ENCODE measurements at places on chromosomes 1 and 21.
A peak's percentile ranks its signal among the peaks of the same experiment; 100 is the strongest.

DNA sequence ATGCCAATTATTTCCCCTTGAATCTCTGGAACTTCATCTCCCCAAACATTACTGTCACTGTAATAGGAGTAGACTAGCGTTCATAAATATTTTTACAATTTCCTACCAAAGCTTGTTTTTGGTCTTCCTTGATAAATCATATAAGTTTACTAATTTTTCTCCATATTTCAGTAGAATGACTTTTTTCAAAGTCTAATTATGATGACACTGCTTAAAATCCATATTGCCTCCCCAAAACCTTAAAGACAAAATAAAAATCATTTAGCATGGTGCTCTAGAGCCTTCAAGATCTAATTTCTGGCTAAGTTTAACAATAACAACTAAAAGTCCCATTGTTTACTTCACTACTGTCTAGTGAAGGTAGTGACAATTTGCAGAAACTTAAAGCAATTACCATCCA, 474.2 kb upstream of the CHRM3 start:
- no peak for DNase-seq

- DNase-seq, result no peak
Observed at GRCh38 chr1:63124666-63125191, 197.6 kb upstream of the FOXD3 start.

DNA sequence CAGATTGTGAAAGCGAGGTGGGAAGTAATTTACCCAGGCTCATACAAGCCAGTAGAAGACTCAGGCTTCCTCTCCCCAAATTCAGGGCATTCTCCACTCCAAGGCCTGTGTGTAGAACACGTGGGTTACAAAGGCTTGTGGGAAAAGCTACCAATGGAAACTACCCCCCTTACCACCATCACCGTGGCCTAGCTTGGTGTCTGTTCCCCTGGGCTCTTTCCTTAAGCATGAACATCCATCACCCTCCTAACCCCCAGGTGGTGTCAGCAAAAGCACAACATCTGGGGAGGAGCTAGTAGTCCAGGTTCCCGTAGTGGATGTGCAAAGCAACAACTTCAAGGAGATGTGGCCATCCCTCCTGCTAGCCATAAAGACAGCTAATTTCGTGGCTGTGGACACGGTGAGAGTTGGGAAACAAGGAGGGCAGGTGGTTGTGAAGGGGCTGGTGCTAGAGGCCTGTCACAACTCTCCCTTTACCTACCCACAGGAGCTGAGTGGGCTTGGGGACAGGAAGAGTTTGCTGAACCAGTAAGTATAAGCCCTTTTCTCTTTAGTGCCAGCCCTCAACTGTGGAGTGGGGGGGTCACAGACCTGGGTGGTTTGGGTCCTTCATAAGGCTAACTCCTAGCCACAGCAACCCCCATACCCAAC, 701 bp upstream of the MUTYH start:
- no peak for DNase-seq

DNA sequence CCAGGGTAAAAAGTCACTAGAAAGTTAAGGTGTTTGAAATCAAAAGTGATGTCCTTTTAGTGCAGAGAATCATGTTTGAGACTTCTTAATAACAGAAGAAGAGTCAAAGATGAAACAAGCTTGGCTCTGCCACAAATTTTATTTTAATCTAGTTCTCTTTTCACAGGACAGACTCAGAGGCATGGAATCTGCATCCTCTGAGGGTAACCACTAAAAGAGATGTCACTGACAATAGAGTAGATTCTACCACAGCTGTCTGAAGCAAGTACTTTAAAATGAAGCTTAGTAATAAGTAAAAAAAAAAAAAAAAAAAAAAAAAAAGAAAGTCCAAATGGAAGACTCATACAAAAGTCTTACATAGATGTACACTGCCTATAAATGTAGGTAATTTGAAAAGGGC, 519.7 kb upstream of the PRMT6 start:
- DNase-seq, result no peak

GRCh38 chr1:65469126-65469888, 48.8 kb downstream of the LEPR start:
- no peak for DNase-seq

DNA sequence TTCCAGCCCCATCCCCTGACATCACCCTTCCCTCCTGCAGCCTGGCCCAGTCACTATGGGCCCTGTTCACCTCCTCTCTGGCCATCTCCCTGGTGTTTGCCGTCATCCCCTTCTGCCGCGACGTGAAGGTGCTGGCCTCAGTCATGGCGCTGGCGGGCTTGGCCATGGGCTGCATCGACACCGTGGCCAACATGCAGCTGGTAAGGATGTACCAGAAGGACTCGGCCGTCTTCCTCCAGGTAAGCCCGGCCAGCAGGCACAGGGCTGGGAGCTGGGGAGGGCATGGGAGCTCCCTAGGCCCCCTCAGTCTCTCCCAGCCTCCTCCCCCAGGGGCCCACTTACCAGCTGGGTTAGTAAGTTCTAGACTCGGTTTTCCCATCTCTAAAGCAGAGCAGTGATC, 52.1 kb downstream of the ELK4 start:
- no peak for DNase-seq

GRCh38 chr1:107213225-107213624, 72.4 kb downstream of the NTNG1 start:
- no peak for DNase-seq

DNA sequence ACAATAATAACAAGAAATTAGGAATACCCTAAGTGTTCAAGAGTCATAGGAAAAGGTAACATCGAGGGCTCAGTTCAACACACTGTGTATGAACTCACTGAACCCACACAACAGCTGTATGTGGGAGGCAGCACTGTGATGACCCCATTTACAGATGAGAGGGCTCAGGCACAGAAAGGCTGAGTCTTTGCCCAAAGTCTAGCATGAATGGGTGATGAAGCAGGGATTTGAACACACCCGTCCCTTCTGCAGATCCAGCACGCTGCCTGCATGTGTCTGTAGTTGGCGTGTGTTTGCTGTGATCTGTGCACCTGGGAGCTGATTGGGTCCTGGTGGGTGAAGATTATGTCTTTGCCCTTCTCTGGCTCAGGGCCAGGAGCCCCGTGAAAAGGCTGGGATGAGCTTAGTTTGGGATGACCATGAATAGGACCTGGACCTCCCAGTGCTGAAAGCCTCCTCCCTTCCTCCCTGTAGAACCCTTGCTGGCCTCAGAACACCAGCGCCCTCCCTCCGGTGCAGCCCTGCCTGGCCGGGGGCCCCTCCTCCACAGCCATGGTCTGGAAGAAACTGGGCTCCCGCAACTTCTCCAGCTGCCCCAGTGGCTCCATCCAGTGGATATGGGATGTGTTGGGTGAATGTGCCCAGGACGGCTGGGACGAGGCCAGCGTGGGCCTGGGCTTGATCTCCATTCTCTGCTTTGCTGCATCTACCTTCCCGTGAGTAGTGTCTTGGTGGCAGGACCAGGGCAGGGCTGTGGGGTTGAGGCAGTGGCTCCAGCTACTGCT, 5.2 kb downstream of the SLC66A1 start:
- DNase-seq, result no peak

DNA sequence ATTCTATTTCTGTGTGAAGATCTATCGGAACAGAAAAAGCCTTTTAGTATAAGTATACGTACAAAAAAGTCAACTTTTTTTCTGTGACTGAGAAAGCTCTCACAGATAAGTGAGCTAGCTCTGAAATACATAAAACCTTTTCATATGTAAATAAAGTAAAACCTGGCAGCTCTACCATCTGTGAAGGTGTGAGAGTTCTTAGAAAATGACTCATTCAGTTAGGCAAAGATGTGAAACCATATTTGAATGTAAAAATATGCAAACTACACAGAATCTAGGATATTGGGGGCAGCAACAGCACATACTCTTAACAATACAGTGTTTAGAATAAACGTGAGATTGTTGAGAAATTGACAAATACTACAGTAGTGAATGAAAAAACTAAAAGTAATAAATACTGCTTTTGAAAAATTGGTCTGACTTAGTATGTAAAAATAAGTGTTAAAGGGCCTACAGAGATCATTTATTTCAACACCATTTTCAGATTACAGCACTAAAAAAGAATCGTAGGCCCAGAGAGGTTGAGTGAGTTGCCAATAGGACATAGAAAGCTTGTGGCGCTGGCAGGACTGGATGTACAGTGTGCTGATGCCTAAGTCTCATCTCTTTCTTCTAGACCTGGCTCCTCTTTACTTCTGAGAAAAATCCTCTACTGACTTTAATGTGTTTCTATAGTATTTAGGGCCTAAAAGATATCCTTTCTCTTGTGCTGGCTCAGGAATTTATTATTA, 19.8 kb downstream of the ATP6V1G3 start:
- no peak for DNase-seq

DNA sequence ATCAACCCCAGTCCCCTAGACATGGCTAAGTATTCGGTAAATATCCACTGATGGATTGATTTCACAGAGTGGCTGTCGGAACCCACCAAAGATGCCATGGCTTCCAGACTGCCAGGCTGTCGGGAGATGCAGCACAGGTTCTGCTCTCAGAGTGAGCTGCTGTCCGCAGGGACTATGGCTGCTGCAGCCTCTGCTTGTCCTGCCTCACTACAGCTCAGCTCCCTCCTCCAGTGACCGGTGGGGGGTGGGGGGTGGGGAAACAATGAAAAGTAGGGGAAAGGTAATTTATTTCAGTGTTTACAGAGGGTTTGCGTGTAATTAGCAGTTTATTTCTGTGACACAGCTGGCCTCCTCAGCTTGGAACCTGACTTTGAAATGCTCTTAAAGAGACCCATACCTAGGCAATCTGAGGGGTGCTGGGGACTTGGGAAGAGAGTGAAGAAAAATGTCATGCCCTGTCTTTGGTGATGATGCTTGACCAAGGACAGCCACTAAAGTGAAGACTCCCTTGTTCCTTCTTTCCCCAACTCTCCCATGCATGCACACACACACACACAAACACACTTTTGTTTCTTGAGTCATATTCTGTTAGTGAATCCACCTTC, 109.0 kb downstream of the CACNA1E start:
- no peak for DNase-seq

DNA sequence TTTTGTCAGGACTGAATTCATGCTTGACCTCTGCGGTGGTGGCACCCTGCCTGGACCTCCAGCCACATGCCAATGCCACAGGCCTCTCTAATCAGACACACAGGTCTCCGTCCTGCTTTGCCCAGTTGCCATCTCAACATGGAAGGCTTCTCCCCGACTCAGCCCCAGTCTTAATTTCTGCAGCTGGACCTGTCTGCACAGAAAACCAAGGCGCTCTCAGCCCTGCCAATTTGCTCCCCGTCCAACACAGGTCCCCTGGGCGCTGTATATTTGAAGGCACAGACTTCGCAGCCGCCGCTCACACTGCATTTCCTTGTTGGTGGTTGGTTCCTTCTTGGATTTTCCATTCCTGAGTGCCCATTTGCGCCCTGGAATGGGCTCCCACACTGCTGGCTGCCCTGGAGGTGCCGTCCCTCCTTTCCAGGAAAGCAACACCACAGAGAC, 28.0 kb upstream of the PLEKHG5 start:
- DNase-seq, result no peak

GRCh38 chr1:198648592-198648991, 9.8 kb downstream of the PTPRC start:
- no peak for DNase-seq

DNA sequence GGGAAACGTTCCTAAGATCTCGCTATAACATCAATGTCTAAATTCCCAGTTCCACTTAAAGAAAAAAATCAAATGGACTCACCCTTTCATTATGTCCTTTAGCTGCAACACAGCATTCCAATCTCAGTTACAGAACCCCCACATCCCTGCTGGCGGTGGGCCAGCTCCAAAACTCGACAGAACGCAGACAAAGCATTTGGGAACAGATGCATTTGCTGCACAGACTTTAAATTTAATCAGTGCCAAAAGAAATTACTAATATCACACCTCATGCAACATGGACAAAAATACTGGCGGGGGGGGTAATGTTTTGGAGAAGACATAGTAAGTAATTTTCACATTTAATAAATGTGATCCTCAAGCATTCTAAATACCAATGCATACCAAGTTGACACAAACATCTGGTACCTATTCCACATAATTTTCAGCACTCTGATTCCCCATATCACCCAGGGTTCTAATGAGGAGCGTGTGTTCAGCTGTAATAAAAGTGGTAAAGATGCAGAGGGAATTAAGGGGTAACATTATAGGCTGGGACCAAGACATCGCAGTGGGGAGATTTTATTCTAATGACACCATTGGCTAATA, 79.7 kb downstream of the TGFBR3 start:
- DNase-seq, result no peak

GRCh38 chr1:67484492-67484891, 54.3 kb upstream of the SERBP1 start:
- DNase-seq, result no peak

- DNase-seq, result no peak
Observed at GRCh38 chr1:31643976-31644559, 608 bp downstream of the PEF1 start.

- DNase-seq, result peak; percentile 16
Observed at GRCh38 chr1:196372896-196373536, 235.2 kb downstream of the KCNT2 start.

- DNase-seq, result no peak
Observed at GRCh38 chr1:238254935-238255334, 364.2 kb upstream of the ZP4 start.

DNA sequence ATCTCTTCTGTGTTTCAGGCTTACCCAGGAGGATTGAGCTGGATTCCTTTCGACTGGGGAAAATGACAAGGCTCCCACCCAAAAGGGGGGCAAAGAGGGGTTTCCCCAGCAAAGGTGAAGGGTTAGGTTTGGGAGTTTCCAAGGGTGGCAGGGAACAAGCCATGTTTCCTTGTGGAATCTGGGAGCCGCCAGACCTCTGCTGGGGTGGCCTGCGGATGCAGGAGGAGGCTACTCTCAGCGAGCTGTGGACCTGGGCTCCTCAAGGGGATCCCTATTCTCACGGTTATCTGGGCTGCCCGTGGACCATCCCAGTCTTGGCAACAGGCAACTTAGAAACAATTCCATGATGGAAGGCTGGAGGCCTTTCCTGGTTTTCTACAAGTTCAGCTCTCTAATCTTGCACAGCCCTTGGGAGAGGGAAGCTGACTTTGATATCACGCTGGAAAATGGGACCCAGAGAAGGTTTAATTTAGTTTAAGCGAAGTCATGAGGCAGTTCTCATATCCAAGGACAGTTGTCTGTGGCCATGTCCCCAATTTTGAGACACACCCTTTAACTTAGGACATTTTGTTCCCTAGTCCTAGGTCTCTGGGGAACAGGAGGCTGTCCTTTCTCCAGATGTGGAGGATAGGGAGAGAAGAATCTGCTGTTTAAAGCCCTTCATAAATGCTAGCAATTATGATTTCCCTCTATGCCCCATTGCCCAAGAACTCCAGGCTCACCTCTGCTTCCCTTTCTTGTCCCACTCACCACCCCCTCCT, 24.7 kb upstream of the STUM start:
- no peak for DNase-seq

- no peak for DNase-seq
Observed at GRCh38 chr1:73859227-73859626, 338.7 kb downstream of the LRRIQ3 start.

DNA sequence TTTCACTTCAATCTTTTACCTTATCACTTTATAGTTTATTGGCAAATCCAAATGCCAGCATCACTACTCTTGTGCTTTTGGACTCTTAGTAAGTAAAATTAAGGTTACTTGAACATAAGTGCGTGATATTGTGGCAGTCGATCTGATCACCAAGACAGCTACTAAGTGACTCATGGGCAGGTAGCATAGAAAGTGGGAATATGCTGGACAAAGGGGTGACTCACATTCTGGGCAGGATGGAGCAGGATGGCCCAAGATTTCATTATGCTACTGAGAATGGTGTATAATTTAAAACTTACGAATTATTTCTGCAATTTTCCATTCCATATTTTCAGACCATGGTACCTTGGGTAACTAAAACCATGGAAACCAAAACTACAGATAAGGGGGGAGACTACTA, 120.2 kb downstream of the ROR1 start:
- DNase-seq, result no peak

- DNase-seq, result no peak
Observed at GRCh38 chr1:220698607-220699016, 8.4 kb downstream of the C1orf115 start.
